Kidney capillary endothelial cell (primary cell): ENCODE measurements at places on chromosomes 3 and 15.

DNA sequence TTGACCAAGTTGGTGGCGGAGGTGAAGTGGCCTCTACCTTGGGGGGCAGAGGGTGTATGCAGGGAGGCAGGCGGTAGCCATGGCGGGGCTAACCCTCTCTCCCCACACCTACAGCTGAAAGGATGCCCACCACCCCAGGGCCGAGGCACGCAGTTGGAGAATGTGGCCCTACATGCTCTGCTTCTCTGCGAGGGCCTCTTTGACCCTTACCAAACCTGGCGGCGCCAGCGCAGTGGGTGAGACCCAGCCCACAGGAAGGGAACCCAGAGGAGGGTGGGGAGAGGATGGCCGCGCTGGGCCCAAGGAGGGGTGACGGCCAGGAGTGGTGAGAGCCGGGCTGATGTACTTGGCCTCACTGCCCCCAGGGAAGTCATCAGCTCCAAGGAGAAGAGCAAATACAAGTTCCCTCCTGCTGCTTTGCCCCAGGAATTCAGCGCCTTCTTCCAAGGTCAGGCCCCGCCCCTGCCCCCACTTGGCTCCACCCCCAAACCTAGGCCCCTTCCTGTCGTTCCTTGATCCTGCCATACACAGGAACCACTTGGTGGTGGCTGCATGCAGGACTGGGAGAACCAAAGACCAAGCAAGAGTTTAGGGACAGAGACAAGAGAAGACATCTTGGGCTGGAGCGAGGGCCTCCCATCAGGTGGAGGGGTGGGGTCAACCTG lies 9.8 kb downstream of the NBEAL2 start:
- DNase-seq, result no peak

DNA sequence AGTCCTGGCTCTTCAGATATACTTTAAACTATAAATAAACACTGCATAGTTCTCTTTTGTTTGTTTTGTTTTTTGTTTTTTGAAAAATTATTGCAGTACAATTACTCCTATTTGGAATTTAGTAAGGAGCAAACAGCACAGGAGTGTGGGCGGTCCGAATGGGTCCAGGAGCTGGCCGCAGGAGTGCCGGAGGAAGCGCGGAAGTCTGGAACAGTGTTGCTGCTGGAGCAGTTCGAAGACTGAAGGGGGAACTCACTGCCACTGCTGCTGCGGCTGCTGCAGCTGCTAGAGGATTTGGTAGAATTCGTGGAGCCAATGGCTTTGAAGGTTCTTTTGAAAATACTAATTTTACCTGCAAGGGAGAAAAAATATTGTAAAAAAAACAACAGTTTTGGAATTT lies 329.9 kb downstream of the ZNF385D start:
- DNase-seq, result no peak

- DNase-seq, result no peak
Measured at GRCh38 chr3:10609134-10609533, 103.7 kb upstream of the ATP2B2 start.

- no peak for DNase-seq
Measured at GRCh38 chr3:5151586-5151985, 29.5 kb downstream of the ARL8B start.

DNA sequence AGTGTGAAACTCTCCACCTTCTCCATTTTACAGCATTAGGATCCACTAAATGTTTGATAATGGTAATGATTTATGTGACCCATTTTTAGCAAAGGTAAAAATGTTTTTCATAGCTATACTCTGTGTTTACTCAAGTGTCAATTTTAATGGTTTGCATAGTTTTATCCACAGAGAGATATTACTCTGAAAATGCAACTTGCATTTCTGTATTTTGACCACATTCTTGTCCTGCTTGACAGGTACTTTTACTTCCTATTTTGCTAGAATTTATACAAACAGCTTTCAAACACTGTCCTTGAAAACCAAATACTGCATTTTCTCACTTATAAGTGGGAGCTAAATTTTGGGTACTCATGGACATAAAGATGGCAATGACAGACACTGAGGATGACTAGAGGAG lies 62.9 kb downstream of the SERPINI1 start:
- DNase-seq, result no peak

GRCh38 chr3:72517921-72518424 lies 330.3 kb downstream of the SHQ1 start:
- no peak for DNase-seq

DNA sequence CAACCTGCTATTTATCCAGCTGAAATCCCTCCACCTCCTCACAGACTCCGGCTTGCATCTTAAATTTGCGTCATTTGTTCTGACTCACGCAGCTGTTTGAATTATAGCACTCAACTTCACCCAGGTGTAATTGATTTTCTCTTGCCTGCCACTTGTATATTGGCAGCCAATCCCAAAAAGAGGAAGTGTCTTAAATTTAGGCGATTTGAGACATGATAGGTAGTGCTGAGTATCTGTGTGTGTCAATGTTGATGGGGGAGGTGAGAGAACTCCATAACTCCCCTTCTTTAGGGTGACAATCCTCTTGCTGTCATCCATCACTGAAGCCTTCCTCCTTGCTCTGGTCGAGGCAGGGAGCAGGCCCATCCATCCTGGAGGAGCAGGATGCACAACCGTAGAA lies 77.2 kb upstream of the TPRG1 start:
- DNase-seq, result no peak

GRCh38 chr3:196323016-196323415 lies 5.0 kb upstream of the DYNLT2B start:
- DNase-seq, result no peak

- DNase-seq, result peak; percentile 65
Measured at GRCh38 chr15:79380755-79381497, 51.2 kb upstream of the MINAR1 start.

GRCh38 chr15:84588053-84588874 lies 12.5 kb upstream of the ZSCAN2 start:
- peak; percentile 74 for DNase-seq

GRCh38 chr15:62824111-62825015 lies 218.2 kb upstream of the TPM1 start:
- DNase-seq, result no peak

DNA sequence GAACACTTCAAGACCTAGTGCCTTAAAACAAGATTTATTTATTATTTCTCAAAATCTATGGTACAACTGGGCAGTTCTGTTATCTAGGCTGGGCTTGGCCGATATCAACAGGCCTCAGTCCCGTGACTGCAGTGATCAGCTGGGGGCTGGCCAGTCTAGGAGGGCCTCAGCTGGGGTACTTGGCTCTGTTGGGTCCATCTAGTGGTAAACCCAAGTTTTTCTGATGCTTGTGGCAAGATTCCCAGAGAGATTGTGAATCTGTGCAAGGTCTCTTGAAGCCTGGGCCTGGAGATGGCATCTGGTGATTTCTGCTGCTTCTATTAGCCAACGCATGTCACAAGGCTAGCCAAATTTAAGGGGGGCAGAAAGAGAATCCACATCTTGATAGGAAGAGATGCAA lies 482.4 kb upstream of the SGO1 start:
- no peak for DNase-seq

DNA sequence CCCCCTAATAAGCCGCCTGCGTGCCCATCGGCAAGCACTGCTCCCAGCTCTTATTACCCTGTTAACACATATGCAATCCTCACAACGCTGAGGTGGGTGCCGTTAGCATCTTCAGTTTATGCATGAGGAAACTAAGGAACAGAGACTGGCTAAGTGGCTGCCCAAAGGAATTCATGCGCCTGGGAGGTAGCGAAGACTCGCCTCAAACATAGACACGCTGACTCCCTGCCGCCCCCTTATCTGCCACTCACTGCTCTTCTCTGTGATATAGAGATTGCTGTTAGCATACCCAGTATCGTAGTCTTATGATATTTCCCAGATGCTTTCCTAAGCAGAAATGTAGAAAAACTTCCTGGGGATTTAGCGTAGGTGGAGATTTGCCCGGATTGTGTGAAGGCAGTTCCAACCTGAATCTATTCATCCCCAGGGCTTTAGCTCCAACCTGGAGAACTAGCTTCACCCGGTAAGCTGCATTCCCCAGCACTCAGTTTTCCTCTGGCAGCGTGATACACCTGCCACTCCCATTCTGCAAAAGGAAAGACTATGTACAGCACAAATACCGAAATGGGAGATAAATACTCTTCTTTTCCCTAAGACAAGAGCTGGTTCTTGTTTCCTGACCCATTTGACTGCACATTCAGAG lies 23.7 kb upstream of the CD47 start:
- no peak for DNase-seq

- DNase-seq, result no peak
Measured at GRCh38 chr15:37931868-37932267, 2.6 kb upstream of the TMCO5A start.

DNA sequence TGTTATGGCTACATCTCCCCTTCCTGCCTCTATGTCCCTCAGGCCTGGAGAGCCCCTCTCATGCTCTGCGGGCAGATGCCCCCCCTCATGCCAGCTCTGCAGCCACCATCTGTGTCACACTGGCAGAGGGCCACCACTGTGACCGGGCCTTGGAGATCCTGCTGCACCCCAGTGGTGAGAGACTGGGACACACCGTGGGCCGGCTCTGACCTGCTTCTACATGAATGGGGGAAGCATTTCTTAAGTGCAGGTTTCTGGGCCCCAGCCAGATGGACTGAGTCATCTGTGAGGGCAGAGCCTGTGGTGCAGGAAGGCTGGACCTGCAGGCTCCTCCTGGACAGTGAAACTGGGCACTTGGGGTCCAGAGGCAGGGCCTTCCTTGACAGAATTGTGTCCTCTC lies 4.8 kb downstream of the VWA5B2 start:
- peak; percentile 55 for DNase-seq

DNA sequence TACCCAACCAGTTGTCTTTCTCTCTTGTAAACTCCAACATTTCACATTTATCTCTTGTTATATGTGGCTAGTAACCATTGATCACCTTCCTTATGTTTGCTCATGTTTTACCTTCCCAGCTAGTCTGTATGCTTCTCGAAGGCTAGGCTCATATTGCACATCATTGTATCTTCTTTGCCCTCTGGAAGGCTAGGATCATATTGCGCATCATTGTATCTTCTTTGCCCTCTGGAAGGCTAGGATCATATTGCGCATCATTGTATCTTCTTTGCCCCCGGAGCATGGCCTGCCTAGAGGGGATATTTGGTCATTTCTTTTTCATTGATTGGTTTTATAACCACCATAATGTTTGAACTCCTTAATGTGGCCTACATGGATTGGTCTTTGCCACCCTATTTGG lies 39.4 kb upstream of the ATP13A3 start:
- DNase-seq, result no peak

GRCh38 chr3:87694678-87695077 lies 364.1 kb downstream of the CGGBP1 start:
- no peak for DNase-seq

- no peak for DNase-seq
Measured at GRCh38 chr15:86558686-86559085, 479.0 kb downstream of the AGBL1 start.

- DNase-seq, result no peak
Measured at GRCh38 chr15:60999771-61000170, 229.3 kb downstream of the RORA start.

- no peak for DNase-seq
Measured at GRCh38 chr3:17423786-17424536, 318.5 kb downstream of the TBC1D5 start.

DNA sequence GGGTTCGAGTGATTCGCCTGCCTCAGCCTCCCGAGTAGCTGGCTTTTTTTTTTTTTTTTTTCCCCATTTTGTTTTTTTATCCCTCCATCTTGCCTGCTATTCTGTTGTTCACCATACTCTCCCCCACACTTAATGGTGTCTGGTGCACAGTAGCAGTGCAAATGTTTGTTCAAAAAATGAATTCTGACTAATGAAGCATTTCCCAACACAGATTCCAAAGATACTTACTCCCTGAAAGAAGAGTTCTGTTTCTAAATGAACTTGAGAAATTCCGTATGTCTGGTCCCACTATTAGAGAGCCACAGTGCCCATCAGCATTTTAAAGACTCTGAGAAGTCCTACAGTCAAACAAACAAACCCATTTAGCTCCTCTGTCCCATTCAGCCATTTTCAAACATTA lies 9.5 kb downstream of the EDEM1 start:
- no peak for DNase-seq

GRCh38 chr15:67194171-67195114 lies 60.0 kb downstream of the AAGAB start:
- no peak for DNase-seq

DNA sequence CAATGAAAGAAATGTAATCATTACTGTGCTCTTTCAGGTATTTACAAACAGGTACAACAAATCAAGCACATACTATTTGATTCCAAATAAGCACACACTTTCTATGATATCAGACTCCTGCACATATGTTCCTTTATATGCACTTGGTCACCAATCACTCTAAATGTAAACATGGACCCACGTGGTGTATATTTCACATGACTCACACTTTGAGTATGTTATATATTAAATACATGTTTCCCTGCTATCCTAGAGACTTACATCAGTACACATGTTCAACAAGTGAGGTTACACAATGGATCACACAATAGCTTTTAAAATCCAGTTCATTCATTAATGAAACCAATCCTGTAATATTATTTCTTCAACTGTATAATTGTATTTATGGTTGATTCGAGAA lies 683.5 kb downstream of the NR2F2 start:
- DNase-seq, result no peak

DNA sequence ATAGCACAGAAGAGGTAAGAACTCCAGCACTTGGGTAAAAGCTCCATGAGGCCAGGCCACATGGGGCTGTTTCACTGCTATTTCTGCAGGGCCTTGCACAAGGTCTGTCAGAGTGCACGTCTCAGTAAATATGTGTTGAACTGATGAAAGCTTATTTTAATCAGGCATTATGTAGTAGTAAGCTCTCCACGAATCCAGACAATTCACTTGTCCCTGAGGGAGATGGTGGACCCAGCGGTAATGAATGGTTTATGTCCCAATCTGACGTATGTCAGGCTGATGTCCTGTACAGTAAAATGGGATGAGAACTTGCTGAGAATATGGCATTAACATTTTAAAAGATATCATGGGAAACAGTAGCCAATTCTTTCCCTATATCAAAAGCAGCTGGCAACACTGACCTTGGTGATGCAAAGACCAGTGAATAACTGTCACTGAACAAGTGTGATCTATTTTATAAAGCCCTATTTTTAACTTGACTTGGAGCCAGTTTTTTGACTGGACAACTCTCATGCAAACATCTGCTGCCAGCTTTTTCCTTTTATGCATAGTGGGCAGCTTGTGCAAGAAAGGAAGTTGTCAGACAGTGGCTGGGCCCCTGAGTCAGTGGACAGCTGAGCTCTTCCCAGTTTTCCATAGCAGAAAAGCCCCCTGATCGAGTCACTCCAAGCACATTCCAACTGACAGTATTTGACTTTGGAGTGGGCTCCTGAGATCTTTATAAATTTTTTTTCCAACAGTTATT lies 519.8 kb upstream of the MDFIC2 start:
- DNase-seq, result peak; percentile 69

DNA sequence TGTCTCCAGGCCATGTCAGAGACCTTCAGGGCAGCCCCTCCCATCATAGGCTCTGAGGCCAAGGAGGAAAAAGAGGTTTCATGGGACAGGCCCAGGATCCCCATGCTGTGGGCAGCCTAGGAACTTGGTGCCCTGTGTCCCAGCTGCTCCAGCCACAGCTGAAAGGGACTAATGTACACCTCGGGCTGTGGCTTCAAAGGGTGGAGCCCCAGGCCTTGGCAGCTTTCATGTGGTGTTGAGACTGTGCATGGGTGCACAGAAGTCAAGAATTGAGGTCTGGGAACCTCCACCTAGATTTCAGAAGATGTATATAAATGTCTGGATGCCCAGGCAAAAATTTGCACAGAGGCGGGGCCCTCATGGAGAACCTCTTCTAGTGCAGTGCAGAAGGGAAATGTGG lies 6.6 kb upstream of the SSR3 start:
- no peak for DNase-seq

- DNase-seq, result no peak
Measured at GRCh38 chr15:48248414-48248813, 42.3 kb downstream of the SLC12A1 start.

GRCh38 chr3:141065841-141066805 lies 15.0 kb downstream of the SPSB4 start:
- DNase-seq, result no peak

- DNase-seq, result no peak
Measured at GRCh38 chr3:68271145-68271544, 616.7 kb upstream of the SUCLG2 start.
